Cortex of kidney (tissue), 1 donor: ENCODE measurements at places on chromosomes 6 and 20.

- DNase-seq = no peak
These were observed 2.8 kb upstream of the ASF1A start for GRCh38 chr6:118890997-118891790.

DNA sequence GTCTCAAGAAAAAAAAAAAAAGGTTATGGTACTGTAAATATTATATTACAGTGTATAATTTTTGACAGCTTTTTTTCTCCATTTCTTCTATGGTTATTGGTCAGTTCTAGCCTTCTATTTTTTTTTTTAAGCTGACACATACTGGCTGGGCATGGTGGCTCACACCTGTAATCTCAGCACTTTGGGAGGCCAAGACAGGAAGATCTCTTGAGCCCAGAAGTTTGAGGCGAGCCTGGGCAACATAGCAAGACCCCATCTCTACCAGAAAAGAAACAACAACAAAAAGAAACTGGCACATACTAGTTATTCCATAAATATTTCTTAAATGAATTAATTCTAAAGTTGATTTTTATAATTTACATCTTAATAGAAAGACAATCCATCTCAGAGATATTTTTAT is 27.6 kb upstream of the PRND start:
- no peak for DNase-seq

DNA sequence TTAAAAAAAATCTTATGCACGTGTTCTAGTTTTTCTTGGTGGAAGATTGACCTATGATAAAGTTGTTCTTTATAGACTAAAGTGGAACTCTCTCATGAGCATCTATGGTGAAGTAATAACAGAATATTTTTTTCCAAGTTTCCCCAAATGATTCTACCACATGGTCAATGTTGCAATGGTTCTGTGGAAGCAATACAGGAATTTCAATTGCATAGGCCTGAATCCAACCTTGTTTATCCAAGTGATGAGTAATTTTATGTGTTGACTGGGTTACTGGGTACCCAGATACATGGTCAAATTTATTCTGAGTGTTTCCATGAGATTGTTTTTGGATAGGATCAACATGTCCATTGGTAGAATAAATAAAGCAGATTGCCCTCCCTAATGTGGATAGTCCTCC is 581.5 kb downstream of the MMUT start:
- DNase-seq = no peak

DNA sequence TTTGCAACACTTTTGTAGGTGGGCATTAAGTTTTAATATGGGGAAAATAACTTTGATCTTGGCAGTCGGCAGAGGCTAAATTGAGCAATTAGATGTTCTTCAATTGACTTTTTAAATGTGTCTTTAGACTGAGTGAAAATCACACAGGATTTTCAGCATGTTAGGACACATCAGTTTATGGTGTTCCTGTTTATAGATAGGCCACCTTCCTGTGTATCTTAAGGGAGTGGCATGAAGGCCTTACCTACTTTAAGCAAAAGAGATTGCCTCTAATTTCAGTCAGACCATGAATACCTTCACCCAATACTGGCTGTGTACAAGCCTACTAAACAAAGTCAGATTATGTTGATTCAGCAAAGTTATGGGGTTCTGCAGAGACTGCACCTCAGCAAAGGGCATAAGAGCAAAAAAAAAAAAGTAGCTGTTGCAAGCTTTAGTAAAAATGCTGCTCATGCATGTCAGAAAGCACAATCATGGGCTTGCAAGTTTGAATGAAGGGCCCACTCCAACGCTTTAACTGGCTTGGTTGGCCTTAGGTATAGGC is 848.4 kb downstream of the PHF3 start:
- DNase-seq = no peak

GRCh38 chr6:133358574-133359150 is 117.5 kb downstream of the EYA4 start:
- no peak for DNase-seq
